ENCODE measurements at places on chromosomes 1 and 21.

- DNase-seq, result no peak
Observed at GRCh38 chr1:12475530-12475934, 142.5 kb downstream of the DHRS3 start.

GRCh38 chr21:26097475-26097874, 73.1 kb downstream of the APP start:
- no peak for DNase-seq

GRCh38 chr1:86933562-86934377, 19.3 kb downstream of the HS2ST1 start:
- no peak for DNase-seq

- no peak for DNase-seq
Observed at GRCh38 chr21:46142582-46143473, 12.6 kb downstream of the FTCD start.

DNA sequence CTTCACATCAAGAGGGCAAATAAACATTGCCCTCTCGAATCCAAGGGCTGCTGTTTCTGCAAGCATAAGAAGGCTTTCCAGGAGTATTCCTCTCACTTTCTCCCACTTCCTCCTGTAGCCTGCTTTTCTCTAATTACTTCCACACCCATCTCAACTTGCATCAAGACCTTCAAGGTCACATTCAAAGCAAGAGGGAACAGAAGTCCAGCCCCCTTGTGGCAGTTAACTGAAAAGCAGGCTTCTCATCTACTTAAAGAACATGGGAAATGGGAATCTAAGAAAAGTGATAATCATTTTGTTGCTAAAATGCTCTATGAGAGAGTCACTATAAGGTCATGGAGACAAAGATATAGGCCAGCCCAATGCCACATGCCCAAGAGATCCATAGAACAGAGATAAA, 874.4 kb downstream of the KCNT2 start:
- no peak for DNase-seq

GRCh38 chr1:234931404-234931973, 197.1 kb downstream of the TOMM20 start:
- DNase-seq, result no peak

DNA sequence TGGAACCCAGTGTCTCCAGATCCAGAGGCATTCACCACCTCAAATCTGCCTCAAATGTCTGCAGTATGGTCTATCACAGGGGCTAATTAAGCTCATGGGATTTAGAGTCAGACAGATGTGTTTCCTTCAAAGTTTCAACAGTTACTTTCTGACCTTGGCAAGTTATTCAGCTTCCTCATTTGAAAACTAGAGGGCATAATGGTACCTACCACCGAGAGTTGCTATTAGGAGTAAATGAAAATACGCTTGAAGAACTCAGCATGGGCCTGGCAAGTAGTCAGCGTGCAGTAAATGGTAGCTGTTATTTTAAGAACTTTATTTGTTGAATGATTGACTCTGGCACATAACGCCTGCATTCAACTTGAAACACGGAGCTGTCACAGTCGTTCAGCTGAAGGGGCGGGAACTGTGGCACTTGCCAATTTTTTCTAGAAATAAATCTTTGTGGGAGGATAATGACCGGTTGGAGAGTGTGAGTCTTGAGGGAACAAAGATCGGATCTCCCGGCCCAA, 1.2 kb upstream of the CAP1 start:
- DNase-seq, result peak; percentile 77

- DNase-seq, result no peak
Observed at GRCh38 chr1:154770897-154771594, 99.0 kb downstream of the KCNN3 start.

DNA sequence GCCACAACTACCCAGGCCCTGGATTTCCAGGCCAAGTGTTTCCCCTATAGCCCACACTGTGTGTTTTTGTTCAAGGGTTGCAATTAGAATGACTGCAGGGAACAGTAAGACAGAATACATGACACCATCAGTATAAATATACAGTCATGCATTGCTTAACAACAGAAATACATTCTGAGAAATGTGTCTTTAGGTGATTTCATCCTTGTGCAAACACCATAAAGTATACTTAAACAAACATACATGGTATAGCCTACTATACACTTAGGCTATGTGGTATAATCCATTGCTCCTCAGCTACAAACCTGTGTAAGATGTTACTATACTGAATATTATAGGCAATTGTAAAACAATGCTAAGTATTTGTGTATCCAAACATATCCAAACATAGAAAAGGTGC, 7.5 kb upstream of the SLC44A5 start:
- DNase-seq, result no peak

DNA sequence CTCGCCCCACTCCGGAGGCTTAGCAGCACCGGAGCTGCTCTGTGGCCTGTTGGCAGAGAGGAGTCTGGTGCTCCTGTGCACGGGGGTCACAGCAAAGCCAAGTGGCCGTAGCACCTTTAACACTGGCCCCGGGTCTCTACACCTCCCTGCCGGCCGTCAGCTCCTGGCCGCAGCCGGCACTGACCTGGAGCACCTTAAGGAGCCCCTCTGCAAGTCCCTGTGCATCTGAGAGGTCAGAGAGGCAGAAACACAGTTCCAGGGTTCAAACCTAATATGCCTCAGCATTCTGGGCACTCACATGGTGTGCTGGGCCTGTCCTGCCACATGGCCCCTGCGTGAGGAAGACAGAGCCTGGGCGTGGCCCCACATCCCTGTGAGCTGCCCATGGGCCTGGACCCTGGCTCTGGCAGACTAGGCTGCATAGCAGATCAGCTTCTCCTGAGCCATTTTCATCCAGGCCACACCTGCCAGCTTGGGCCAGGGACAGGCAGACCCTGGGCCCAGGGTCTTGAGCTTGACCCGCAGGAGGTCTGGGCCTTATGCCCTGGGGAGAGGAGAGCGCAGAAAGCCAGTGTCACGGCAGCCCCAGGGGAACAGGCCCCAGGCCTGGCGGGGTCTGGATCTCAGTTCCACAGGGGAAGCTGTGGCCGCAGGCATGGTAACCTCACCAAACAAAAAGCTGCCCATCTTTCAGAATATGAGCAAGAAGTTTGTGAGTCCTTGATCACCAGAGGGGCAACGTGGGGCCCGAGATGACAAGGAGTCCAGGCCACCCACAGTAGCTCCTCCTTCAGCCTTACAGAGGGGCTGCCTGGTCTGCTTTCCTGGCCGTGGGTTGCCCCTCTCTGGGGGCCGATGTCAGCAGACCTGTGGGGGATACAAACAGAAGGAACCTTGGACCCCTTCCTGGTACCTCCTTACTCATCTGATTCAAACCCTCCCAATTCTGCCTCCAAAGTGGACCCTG, 146.0 kb upstream of the COL6A1 start:
- no peak for DNase-seq
